ENCODE measurements at places on chromosomes 5 and 9. TPM values are rescaled to one million over a fixed set of nuclear protein-coding genes. Genes with fewer than 3 reads are reported as not detected.

The PCDHB13 gene
- total RNA-seq, result 3.2 TPM

The SYK gene
- total RNA-seq, result 63.8 TPM

The GRIN1 gene
- 0.64 TPM for total RNA-seq

GRCh38 chr5:137282216-137282615, 216.9 kb downstream of the SPOCK1 start:
- no peak for DNase-seq

DNA sequence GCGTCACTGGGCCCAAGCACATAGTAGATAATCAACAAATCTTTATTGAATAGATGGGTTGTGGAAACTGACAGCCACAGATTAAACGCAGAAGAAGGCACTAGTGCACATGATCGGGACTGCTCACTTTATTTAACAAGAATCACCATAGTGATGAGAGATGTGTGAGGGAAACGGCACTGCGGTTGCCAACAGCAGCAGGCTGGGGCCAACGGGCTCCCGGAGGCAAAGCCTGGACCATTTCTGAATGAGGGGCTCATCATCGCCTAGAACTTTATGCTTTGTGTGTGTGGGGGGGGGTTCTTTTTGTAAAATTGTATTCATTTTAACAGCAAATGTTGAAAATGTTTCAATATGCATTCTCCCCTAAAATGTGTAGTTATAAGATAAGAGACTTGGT, 61.9 kb upstream of the RUFY1 start:
- no peak for DNase-seq

The SLC44A1 gene
- 66.1 TPM for total RNA-seq

The EIF4E1B gene
- total RNA-seq, result not detected

DNA sequence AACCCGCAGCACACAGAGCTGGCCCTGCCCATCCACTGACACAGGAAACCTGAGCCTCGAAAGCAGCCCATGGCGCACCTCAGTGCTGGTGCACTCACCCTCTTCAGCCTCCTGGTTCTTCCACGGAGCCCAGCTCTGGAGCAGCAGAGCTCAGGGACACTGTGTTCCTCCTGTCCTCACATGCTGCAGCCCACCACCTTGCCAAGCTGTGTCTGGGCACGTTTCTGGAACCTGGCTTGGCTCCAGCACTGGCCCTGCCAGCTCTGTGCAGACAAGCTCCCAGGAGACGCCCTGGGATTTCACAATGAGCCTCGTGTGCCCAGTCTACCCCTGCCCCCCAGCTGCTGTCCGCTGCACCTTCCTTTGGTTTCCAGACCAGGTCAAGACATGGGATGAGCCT, 119.5 kb downstream of the SYK start:
- DNase-seq, result peak; percentile 85

DNA sequence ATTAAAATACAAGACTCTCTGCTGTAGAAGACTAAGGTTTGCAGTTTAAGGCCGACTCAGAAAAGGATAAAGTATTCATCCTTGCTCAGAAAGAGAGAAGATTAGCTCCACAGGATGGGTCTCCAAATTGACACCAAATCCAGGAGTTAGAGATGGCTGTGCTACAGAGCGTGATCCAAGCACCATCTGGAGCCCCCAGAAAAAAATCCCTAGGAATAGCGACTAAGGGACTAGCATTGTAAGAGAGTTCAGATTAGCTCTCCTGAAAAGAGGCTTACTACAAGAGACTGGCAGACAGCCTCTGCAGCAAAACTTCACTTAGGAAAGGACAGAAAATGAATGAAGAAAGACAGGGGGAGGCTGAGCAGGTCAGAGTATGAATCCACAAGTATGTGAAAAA, 3.7 kb downstream of the SIL1 start:
- DNase-seq, result no peak

The NR6A1 gene
- total RNA-seq, result 4.0 TPM

DNA sequence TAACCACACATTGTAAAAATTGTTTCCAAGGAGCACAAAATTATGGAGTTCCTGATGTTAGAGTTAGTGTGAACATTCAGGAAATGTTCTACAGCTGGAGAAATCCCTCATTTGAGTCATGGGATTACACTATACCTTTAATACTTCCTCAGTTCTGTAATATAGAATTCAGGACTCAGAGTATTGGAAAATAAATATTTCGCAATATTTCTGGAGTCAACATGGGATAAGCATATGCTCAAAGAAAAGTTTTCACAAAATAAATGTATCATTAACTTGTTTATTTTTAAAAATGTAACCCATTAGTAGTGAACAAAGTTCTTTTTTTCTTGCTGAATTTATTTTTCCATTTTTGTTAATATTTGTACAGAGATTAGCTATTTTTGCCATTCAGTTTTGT, 8.6 kb downstream of the CYLC2 start:
- no peak for DNase-seq

The ZNG1F gene
- 9.3 TPM for total RNA-seq

GRCh38 chr9:134210511-134210907, 46.1 kb upstream of the RNU6ATAC start:
- DNase-seq, result peak; percentile 40

The B4GALT7 gene
- 23.2 TPM for total RNA-seq

The TNFSF8 gene
- 3.8 TPM for total RNA-seq

The EQTN gene
- total RNA-seq, result not detected

GRCh38 chr9:120366644-120367019, 213.3 kb downstream of the CDK5RAP2 start:
- no peak for DNase-seq

DNA sequence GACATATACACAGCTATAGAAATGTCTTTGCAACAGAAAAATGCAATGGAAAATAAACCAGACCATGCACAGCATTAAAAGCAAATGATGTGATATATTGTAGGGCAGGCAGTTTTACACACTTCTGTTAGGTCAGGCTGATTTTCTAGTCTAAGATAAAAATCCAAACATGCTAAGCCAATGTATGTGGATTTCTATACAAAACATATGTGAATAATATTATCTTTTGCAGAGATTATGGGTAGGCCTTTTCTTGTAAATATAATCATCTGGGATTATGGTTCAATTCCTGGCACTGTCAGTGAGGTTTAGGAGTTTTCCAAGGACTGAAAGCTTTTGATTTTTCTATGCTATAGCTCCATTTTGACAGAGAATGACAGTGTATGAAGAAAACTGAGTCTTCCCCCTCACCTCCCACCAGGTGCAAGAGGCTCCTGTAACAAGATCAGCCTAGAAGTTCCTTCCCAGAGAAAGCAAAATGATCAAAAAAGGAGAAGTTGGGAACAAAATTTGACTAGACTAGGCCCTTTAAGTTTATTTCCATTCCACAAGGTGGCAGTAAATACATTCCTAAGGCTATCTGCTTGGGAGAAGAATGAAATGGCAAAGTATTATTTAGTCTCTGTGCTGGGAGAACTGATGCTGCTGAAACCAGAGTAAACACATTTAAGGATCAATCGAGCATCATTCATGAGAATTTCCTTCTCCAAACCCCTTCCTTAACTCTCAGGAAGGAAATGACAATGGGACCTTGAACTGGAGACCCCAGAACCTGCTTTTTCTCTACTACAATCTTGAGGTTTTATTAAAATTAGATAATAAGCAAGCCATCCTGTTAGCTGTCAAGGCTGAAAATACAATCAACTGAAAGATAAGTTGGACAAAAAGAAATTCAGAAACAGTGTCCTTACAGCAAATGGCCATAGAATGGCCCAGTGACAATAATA, 133.0 kb upstream of the TUT7 start:
- no peak for DNase-seq

The MOCS2 gene
- total RNA-seq, result 33.0 TPM

The JAKMIP2 gene
- 7.5 TPM for total RNA-seq

DNA sequence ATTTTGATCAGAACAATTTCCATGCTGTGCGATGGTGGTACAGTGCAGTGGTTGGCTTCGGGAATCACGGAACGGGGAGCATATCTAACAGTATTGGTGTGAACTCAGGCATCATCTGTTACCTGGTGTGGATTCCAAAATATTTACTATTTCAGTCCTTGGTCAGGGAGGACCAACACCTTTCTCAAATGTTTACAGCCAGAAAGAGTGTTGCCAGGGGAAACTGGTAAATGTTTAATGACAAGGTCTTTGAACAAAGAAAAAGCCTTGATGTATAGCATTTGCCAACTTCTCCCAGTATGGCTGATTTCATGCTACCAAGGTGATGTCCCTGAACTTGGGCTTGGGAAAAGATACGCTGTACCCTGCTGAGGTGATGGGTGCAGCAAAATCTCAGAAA, 145.6 kb upstream of the POC5 start:
- no peak for DNase-seq

DNA sequence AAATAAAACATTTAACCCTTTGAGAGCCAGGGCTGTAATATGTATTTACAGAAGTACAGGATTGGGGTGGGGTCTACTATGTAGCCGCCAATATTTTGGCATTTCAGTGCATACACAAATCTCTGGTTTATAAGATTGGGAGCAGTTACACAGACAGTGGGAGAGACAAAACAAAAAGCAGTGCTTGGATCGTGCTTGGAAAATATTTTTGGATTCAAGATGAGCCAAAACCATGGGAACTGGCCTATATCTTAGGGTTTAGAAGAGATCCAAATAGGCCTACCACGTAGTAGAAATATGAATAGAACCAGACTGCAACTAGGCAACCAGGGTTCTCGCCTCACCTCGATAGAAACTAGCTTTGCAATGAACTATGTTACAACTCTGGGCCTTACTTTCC, 169.6 kb downstream of the SLC12A2 start:
- DNase-seq, result no peak

DNA sequence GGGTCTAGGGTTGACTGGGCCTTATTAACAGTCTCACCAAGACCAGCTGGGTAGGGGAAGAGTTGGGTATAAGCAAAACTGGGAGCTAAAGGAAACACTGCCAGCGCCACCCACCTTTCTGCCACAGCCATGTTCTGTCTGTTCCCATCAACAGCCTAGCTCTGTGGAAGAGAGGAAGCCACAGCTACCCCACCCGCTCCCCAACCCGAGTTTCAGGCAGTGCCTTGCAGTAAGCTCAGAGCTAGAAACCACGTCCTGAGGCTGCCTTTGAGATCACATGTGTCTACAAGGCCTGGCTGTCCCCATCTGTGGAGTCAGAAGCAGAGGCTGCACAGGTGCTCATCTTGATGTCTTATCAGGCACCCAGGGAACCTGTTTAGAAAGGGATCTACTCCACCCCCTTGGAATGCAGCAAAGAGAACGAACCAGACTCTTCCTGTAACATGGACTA, 15.3 kb downstream of the HNRNPH1 start:
- DNase-seq, result peak; percentile 58

DNA sequence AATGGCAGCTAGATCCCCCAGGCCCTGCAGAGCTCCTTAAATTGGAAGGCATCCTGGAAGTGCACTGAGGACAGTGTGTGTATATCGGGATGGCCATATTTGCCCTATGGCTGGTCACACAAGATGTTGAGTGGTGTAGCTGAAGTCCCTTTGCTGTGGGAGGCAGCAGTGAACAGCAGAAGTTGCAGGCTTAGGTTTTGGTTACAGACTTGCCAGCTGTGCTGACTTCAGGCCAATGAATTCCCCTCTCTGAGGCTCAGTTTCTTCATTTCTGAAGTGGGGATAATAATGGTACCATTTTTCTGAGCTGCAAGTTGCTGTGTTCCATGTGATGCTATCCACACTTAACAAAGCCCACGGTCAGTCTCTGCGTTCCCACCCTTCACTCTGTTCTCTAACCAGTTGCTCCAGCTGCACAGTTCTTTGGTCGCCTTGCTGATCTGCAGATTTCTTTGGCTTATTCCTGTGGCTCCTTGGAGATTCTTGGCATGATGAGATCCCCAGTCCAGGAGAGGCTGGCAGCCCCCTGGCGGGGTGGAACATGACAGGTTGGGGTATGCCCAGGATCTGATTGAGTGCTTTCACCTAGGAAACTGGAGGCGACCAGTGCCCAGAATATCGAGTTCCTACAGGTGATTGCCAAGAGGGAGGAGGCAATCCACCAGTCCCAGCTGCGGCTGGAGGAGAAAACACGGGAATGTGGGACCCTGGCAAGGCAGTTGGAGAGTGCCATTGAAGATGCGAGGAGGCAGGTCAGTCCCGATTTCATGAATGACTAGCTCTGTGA, 6.5 kb upstream of the GLE1 start:
- peak; percentile 48 for DNase-seq

DNA sequence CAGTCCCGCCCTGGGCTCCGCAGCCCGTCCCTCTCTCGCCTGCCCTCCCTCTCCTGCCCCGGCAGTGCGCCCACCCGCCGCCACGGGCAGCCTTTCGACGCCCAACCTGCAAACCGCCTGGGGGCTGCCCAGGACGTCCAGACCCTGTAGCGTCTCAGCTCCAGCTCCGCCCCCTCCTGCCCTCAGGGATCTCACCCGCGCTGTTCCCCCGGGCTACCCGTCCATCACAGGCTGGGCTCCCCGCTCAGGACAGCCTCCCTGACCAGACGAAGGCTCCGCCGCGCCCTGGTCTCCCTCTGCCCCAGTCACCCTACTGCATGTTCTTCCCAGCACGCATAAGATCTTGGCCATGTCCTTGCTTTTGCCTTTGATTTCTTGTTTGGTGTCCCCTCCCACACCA, 1.4 kb downstream of the RASGEF1C start:
- peak; percentile 48 for DNase-seq

- DNase-seq, result no peak
These were observed 235.2 kb upstream of the MSX2 start for GRCh38 chr5:174489215-174489614.

GRCh38 chr5:103909391-103909790, 346.8 kb upstream of the NUDT12 start:
- no peak for DNase-seq

DNA sequence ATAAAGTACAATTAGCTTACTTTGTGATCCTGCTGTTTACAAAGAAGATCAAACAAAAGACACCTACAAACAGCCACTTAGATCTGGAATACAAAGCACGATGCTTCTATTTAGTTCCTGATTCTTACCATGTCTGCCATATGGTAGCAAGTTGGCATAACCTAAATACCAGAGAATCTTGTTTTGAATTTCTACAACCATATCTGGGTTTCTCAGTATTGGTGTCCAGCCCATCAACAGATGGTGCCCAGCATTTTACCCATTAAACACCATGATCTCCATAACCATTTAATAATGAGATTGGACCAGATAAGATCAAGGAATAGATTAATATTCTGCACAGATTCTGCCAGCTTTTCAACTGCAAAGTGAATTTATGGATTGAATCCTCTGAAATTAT, 29.8 kb downstream of the SLC24A2 start:
- no peak for DNase-seq

- peak; percentile 77 for DNase-seq
These were observed 1.4 kb downstream of the STING1 start for GRCh38 chr5:139481122-139481533.
